ENCODE measurements at places on chromosomes 4 and X.

DNA sequence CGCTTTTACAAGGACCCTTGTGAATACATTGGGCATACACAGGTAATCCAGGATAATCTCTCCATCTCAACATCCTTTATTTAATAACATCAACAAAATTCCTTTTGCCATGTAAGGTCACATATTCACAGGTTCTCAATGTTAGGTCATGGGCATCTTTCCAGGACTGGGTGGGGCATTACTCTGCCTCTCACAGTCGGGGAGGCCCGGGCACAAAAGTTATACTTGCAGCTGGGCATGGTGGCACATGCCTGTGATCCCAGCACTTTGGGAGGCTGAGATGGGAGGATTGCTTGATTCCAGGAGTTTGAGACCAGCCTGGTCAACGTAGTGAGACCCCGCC is 93.7 kb upstream of the AP1S2 start:
- no peak for DNase-seq

DNA sequence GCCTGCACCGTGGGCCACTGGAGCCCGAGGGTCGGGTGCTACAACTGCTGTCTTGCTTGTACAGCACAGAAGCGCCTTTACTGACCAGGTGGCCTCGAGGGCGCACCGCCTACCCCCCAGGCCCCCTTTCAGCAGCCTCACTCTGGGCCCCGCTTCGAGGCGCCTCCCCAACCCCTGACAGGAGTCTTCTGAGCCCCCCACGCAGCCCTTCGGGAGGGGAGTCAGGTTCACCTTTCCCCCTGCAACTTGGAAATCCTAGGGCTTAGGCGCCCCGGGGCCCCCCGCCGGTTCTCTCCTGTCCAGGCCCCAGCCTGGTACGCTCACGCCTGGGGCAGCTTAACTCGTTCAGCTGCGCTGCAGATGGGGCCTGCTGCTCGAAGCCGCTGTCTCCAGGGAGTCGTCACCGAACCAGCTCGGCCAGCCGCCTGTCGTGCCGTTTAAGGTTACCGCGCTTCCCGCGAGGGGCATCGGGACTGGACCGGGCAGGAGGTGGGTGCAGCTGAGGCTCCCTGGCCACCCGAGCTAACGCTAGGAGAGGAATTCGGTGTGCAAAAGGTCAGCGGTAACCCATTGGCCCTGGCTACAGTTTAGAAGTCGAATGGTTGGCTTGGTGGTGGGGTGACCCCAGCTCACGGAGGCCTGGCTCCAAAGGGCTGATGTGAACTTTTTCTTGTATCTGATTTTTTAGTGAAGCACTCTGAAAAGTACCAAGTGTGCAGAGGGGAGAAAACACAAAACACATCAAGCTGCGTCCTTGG is 58.9 kb upstream of the BCOR start:
- no peak for DNase-seq

DNA sequence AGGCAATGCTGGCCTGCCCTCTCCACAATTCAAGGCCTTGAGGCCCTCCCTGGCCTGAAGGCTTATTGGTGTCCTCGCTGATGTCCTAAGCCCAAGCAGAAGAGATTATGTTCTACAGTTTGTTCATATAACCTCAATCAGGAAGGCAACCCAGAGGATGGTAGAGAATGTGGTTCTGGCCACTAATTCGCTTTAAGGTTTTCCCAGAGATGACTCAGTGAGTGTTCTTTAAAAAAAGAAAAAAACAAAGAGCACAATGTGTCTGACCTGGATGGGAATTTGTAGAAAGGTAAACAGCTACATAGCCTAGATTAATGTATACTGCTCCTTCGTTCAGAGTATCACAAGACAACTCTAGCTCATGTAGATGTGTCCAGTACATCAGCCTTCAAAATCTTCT is 66.0 kb downstream of the MANBA start:
- no peak for DNase-seq

- no peak for DNase-seq
Observed at GRCh38 chr4:71241501-71242288, 97.1 kb upstream of the SLC4A4 start.

GRCh38 chr4:67558493-67558892 is at the start of gene STAP1:
TSS of gene STAP1 (plus strand) at chr4:67558727. CDS start at chr4:67558810, 83 bp downstream.
- DNase-seq, result no peak

DNA sequence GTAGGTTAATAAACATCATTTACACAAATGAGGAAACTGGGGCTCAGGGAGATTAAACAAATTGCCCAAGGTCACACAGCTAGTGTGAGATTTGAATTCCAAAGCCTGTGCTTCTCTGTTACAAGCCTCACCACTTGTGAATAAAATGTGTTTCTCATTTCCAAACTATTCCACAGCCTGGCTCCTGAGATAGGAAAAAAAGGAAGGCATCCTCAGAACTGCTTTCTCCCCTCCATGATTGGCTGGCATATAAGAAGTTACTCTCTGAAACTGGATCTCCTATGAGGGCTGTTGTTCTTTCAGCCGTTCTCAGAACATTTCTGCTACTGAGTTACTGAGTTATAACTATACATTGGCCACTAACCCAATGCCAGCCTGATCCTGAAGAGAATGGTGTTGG is 237.9 kb downstream of the MAML3 start:
- no peak for DNase-seq

DNA sequence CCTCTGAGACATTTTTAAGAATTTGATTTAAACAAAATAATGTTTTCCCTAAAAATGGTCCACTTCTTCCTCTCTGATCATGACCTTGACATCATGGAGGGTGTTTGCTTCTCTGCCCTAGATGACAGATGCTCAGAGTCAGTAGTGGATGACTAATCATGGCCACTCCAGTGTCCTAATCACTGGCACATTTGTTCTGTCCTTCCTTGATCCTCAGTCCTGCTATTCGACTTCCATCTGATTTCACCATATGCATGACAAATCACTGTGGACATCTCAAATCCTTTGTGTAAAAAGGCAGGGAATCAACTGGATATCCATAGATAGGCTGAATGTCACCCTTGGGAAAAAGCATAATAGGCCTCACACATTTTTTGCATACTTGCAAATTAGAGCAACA is 9.0 kb downstream of the CRMP1 start:
- DNase-seq, result no peak

Data from T-helper 9 cell (primary cell).